Stimulated activated CD4-positive, alpha-beta T cell treated with anti-CD3 and anti-CD28 coated beads, Interleukin-15, amount 100 ng/mL, for 1 hour (primary cell): ENCODE measurements at places on chromosomes 2 and 18.

DNA sequence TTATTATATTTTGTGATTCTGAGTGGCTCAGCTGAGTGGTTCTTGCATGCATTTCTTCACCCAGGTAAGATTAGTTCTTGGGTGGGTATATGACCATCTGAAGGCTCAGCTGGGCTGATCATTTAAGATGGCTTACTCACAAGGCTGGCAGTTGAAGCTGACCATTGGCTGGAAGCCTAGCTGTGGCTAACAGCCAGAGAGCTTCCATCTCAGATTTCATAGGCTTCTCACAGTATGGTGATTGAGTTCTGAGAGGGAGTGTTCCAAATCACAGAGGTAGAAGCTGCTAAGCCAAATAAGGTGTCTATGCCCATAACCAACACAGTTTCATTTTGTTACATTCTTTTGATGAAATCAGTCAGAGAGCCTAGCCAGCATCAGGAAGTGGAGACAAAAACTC is 117.4 kb upstream of the RPRM start:
- no peak for DNase-seq

- DNase-seq = no peak
Measured at GRCh38 chr2:201901786-201902185, 95.4 kb downstream of the CDK15 start.

DNA sequence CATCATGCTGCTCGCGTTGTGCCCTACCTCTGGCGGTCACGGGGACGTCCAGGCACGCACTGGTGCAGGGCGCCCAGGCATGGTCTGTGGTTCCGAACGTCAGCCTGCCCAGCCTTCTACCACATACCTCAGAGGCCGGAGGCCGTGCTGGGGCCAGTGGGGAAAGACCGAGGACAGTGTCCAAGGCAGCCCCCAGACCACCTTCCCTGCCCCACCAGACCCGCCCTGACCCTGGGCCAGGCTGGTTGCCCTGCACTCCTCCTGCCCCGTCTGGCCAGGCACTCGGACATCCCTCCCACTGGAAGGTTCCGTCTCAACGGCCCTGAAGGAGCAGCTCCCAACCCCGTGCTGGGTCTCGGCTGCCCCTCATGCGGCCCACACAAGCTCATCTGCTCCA is 32.8 kb downstream of the SLC66A2 start:
- no peak for DNase-seq

GRCh38 chr18:78542204-78542603 is 437.4 kb upstream of the SALL3 start:
- no peak for DNase-seq

- no peak for DNase-seq
Measured at GRCh38 chr2:32810909-32811495, 135.8 kb upstream of the LTBP1 start.

DNA sequence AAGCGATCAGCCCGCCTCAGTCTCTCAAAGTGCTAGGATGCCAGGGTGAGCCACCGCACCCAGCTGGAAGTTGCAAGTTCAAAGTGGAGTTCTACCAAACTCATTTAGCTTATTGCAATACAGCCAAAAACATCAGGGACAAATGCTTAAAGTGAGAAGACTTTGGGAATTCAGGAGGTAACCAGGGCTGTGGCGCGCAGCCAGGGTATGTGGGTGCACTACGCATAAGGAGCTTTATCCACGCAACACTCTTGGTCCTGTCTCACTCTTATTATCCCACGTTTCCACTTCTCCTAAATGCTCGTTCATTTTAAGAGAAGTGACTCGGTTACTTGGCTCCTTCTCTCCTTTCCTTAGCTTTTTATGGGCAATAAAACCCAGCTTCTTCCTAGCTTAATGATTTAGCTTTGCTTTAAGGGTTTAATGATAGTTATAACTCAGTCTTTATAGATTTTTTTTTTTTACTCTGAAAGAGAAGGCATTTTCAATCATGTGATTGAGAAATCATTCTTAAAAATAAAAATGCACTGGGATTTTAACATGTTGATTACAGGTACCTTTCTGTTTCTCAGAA is 199.8 kb downstream of the KCNE4 start:
- DNase-seq = no peak

DNA sequence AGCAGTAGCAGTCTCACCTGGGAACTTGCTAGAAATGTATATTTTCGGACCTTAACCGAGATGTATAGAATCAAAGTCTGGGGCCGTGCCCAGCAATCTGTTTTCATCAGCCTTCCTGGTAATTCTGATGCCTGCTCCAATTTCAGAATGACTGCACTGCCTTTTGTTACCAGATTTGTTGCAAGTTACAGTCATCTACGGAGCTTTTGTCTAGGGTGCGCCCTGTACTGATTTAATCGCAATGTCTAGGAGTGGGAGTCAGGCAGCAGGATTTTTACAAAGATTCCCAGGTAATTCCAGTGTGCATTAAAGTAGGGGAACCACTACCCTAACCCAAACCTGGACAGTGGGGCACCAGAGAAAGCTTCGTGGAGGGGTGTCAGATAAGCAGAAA is 178.0 kb downstream of the HAUS1 start:
- no peak for DNase-seq

GRCh38 chr2:130376433-130377293 is 20.8 kb downstream of the PTPN18 start:
- DNase-seq = no peak
